ENCODE measurements at places on chromosomes 12 and 14. TPM values are rescaled to one million over a fixed set of nuclear protein-coding genes. Genes with fewer than 3 reads are reported as not detected.

Gene OR4N5
- polyA plus RNA-seq = not detected

Gene GPR65
- 0.47 TPM for polyA plus RNA-seq

Gene PTPN6
- polyA plus RNA-seq = 3.5 TPM

Gene FGD4
- polyA plus RNA-seq = 27.2 TPM

Gene BATF
- 0.31 TPM for polyA plus RNA-seq

Gene MED6
- 31.3 TPM for polyA plus RNA-seq

Gene SMIM41
- not detected for polyA plus RNA-seq

Data from muscle of arm (tissue), 14 donors.